Uterus (tissue), 4 donors: ENCODE measurements at places on chromosomes 16 and 17. TPM values are rescaled to one million over a fixed set of nuclear protein-coding genes. Genes with fewer than 3 reads are reported as not detected.

The ZP2 gene
- total RNA-seq, result not detected

The KCNJ2 gene
- total RNA-seq, result 2.4 TPM

The SULT1A3 gene
- 1.8 TPM for total RNA-seq

The EFCAB13 gene
- 14.7 TPM for total RNA-seq

The TP53TG3C gene
- total RNA-seq, result not detected

The TNFRSF13B gene
- not detected for total RNA-seq

The LDHD gene
- total RNA-seq, result 2.3 TPM

The MYL4 gene
- total RNA-seq, result not detected

The HES7 gene
- not detected for total RNA-seq

The SERPINF2 gene
- total RNA-seq, result 11.8 TPM

The SOX8 gene
- under 0.01 TPM for total RNA-seq

The PIMREG gene
- not detected for total RNA-seq

The P2RX1 gene
- 1.2 TPM for total RNA-seq

The RNF43 gene
- total RNA-seq, result 8.5 TPM

The HS3ST3B1 gene
- 3.1 TPM for total RNA-seq

The HYDIN gene
- total RNA-seq, result 9.6 TPM

The C16orf78 gene
- total RNA-seq, result not detected

The KIF19 gene
- 4.8 TPM for total RNA-seq

The ZACN gene
- not detected for total RNA-seq

The CENPN gene
- total RNA-seq, result 20.0 TPM

The ADCY7 gene
- total RNA-seq, result 9.0 TPM

The VAT1L gene
- 0.34 TPM for total RNA-seq

The ADGRG1 gene
- 6.7 TPM for total RNA-seq
